Psoas muscle (tissue), 8 donors: ENCODE measurements at places on chromosomes 3 and 15. TPM values are rescaled to one million over a fixed set of nuclear protein-coding genes. Genes with fewer than 3 reads are reported as not detected.

DNA sequence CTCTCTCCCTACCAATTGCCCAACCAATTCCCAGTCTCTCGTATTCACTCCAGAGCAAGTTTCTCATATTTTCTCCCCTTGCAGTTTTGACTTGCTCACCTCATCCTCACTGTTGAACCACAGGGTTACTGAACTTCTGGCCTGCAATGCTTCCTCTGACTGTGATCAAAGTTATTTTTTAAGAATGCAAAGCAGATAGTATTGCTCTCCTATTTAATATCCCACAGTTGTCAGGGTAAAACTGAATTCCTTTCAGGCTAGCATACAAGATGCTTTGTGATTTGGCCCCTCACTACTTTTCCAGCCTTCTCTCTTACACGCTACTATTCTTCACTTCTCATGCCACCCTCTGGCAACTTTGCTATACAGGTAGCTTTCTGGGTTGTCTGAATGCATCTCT is 80.9 kb downstream of the LRRFIP2 start:
- no peak overlapping the region for H3K4me3 ChIP-seq
- H3K4me1 ChIP-seq = no peaks in the 10 kb centered on the region
- H3K27ac ChIP-seq = no peak overlapping the region
- H3K27me3 ChIP-seq = no peaks in the 10 kb centered on the region
- no peak for DNase-seq

GRCh38 chr15:99441871-99442251 is 123.9 kb upstream of the MEF2A start:
- peaks cover 41% of the 10 kb centered on the region for H3K4me1 ChIP-seq
- no peak for DNase-seq
- peak overlapping the region; percentile 72 for H3K27ac ChIP-seq
- no peaks in the 10 kb centered on the region for H3K36me3 ChIP-seq
- H3K27me3 ChIP-seq = no peaks in the 10 kb centered on the region

DNA sequence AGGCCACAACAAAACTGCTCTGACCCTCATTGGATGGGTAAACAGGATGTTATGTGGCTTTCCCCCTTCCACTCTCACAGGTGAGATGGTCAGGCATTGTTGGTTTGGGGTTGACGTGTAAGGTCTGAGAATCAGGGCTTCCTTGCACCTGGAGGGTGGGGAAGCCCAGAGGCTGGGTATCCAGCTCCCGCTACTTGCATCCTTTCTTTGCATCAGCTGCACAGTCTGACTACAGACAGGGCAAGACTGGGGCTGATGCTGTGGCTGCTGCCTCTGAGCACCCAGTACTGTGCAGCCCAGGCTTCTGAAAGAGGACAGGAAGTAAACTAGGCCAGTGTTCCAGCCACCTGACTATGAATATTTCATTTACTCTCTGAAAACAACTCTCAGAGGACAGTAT is 58.0 kb upstream of the ATP2B2 start:
- peaks cover 11% of the 10 kb centered on the region for H3K4me1 ChIP-seq
- H3K27ac ChIP-seq = no peak overlapping the region
- no peaks in the 10 kb centered on the region for H3K36me3 ChIP-seq
- no peak overlapping the region for H3K4me3 ChIP-seq
- H3K27me3 ChIP-seq = no peaks in the 10 kb centered on the region

DNA sequence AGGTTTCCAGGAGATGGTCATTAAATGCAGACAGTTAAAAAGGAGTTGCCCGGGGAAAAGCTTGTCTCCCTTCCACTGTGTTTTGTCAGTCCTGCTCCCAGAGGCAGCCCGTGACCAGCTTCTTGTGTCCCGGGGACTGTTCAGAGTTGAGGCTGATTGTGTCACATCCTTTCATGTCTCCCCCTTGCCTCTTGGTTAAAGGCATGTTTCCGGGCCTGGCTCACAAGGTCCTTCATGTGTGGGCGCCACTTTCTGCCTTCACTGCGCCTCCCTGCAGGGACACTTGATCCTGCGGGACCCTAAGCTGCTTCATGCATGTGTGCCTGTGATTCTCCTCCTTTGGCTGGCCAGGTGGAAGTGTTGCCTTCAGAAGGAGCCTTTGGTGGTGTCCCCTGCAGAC is 9.2 kb downstream of the CHCHD6 start:
- DNase-seq = no peak
- H3K4me1 ChIP-seq = no peaks in the 10 kb centered on the region
- H3K27me3 ChIP-seq = no peaks in the 10 kb centered on the region
- H3K27ac ChIP-seq = no peak overlapping the region
- no peak overlapping the region for H3K4me3 ChIP-seq

DNA sequence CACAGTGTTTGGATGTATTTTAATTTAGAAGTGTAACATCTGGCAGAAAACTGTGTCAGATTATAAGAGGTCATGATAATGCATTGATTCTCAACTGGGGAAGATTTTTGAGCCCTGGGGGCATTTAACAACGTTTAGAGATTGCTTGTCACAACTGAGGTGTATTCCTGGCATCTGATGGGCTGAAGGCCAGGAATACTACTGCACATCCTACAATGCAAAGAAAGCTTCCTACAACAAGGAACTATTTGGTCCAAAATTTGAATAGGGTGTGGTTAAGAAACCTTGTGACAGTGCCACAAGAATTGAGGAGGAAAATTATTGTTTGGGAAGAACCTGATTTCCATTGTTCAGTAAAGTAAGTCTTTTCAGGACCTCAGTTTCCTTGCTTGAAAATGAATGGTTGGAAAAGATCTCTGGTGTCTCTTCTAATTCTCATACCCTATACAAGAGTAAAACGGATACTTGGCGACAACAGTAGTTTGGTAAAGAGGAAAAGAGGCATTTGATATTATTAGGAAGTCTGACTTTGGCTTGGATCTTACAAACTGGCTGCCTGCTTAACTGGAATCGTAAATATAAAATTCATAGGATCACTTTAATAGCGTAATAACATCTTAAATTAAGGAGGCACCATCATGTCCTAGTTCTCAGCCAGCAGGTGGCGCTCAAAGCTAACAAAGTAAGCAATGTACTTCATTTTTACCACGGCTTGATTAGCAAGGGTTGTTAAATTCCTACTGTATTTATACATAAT is 4.3 kb downstream of the DAZL start:
- H3K27me3 ChIP-seq = no peaks in the 10 kb centered on the region
- no peaks in the 10 kb centered on the region for H3K36me3 ChIP-seq
- peak overlapping the region; percentile 19 for H3K4me3 ChIP-seq
- H3K4me1 ChIP-seq = peaks cover 4% of the 10 kb centered on the region
- DNase-seq = peak; percentile 73

GRCh38 chr3:125059488-125060245 is 3.9 kb upstream of the HEG1 start:
- no peaks in the 10 kb centered on the region for H3K36me3 ChIP-seq
- H3K27me3 ChIP-seq = no peaks in the 10 kb centered on the region
- H3K27ac ChIP-seq = no peak overlapping the region
- peaks cover 47% of the 10 kb centered on the region for H3K4me1 ChIP-seq

GRCh38 chr3:94234177-94234788 is 171.4 kb downstream of the NSUN3 start:
- no peaks in the 10 kb centered on the region for H3K27me3 ChIP-seq
- H3K27ac ChIP-seq = no peak overlapping the region
- no peaks in the 10 kb centered on the region for H3K4me1 ChIP-seq

DNA sequence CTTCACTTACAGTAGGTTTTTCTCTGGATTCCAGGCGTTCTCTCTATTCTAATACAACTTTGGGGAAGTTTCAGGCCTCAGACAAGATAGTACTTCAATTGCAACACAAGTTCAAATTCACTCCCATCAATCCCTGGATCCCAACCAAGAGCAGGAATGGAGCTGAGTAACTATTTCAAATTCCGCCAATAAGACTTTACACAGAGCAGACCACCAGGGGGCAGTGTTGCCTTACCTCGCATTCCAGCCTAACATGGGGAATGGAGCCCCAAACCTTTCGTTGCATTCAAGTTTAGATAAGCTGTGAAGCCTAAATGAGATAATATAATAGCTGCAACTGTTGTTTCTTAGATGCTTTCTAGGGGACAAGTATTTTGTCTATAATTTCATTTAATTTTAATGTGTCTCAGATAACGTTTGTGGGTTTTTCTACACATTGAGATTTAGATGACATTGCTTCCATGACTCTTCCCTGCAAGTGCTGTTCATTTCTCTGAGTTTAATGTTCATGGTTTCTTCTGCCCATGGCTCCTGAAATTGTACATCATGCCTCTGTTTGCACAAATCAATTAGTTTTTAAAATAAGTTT is 186.7 kb downstream of the NSUN3 start:
- no peaks in the 10 kb centered on the region for H3K27me3 ChIP-seq
- H3K4me3 ChIP-seq = no peak overlapping the region
- H3K27ac ChIP-seq = no peak overlapping the region
- H3K36me3 ChIP-seq = no peaks in the 10 kb centered on the region

DNA sequence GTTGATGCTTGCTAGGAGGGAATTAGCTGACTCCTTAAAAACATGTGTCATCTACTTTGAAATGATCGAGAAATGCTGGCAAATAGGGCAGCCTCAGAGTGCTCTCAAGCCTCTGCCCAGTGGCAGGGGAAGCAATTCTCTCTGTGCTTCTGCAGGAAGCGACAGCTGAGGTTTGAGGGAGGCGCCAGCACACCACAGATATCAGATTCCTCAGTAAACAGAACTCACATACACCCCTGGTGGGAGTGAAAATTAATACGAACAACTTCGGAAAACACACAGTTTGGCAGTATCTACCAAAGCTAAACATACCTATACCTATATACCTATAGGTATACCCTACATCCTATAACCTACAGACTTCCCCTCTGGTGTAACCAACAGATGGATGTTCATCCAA is 61.3 kb downstream of the NSMCE3 start:
- DNase-seq = no peak
- H3K27me3 ChIP-seq = peaks cover 6% of the 10 kb centered on the region
- H3K4me1 ChIP-seq = no peaks in the 10 kb centered on the region
- H3K27ac ChIP-seq = no peak overlapping the region

GRCh38 chr3:76923485-76923884 is 116.4 kb upstream of the ROBO2 start:
- no peak overlapping the region for H3K4me3 ChIP-seq
- no peak overlapping the region for H3K27ac ChIP-seq
- no peaks in the 10 kb centered on the region for H3K27me3 ChIP-seq
- no peak for DNase-seq
- H3K4me1 ChIP-seq = no peaks in the 10 kb centered on the region

DNA sequence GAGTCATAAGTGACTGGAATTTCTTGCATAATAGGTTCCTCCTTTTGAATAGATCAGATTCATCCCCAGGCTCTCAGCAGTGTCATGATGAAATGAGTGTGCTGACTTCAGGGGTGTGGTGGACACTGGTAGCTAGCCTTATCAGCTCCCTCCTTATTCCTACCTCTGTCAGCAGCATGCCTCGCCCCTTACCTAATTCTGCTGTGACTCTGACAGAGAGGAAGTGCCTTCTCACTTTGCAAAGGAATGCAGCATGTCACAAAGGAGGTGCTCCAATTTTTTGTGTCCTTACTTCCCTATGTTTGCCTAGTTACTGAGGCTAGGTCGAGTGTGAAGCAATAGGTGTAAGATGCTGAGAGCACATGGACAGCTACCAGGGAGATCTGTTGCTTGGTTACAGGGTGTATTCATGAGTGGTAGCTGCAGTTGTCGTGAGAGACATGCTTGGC is 90.6 kb downstream of the TNFAIP8L3 start:
- no peak for DNase-seq
- no peaks in the 10 kb centered on the region for H3K4me1 ChIP-seq
- no peaks in the 10 kb centered on the region for H3K27me3 ChIP-seq
- H3K27ac ChIP-seq = no peak overlapping the region

GRCh38 chr15:40088929-40089755 is 19.5 kb downstream of the BMF start:
- no peaks in the 10 kb centered on the region for H3K36me3 ChIP-seq
- no peaks in the 10 kb centered on the region for H3K27me3 ChIP-seq
- no peak overlapping the region for H3K4me3 ChIP-seq

DNA sequence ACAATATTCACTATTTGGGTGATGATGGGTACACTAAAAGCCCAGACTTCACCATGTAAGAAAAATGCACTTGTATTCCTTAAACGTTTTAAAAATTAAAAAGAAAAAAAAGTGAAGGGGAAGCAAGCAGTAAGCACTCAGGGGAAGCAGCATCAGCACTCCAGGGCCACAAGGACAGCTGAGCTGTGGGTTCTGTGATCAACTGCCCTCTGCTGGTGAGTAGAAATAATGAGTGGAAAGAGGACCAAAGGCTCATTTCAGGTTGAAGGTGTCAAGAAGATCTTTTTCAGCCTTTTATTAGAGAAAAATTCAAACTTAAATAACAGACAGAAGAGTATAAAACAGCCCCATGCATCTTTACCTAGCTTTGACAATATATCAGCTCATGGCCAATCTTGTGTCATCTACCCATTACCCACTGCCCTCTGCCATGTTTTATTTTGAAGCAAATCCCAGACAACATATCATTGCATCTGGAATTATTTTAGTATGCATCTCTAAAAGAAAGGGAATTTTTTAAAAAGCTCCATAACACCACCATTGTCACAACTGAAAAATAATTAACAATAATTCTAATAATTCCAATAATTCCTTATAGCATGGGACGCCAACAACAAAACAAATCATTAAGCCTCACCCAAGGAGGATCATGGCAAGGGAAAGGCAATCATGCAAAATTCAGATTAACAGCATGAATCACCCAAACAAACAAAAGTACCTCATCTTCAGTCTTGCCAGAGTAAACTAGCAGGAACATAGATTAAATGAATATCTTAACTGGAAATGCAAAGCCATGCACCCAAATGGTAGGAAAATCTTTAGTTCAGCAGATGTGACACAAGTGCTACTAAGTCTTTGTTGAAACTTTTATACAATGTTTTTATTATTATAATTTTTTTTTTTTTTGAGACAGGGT is 42.5 kb downstream of the TAMM41 start:
- no peak overlapping the region for H3K27ac ChIP-seq
- H3K4me3 ChIP-seq = no peak overlapping the region
- DNase-seq = peak; percentile 59
- no peaks in the 10 kb centered on the region for H3K4me1 ChIP-seq

DNA sequence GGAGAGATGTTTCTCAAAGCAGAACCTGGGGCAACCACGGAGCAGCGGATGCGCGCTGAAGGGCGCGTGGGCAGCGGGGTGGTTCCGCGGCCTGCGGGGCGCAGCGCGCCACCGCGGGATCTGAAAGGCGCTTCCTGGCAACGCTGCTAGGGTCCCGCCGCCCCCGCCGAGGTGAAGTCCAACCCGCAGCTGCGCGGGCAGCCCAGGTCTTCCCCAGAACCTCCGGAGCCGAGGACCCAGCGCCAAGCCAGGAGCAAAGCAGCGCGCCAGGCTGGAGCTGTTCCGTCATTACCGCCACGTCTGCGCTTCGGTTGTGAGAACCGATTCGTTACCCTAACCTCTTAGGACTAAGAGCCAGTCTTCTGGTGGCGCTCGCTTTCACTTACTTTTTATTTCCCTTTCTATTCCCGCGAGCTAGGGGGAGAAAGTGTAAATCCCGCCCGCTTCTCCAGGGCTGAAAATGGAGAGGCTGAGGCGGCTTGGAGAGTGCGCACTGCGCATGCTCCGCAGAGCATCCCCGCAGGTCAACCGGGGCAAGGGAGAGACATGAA is 3.2 kb upstream of the GABRG3 start:
- no peaks in the 10 kb centered on the region for H3K36me3 ChIP-seq
- H3K27ac ChIP-seq = no peak overlapping the region
- H3K4me3 ChIP-seq = no peak overlapping the region
- DNase-seq = no peak

GRCh38 chr3:126346466-126346865 is 10.7 kb downstream of the KLF15 start:
- H3K4me1 ChIP-seq = peaks cover 38% of the 10 kb centered on the region
- no peak overlapping the region for H3K4me3 ChIP-seq
- no peak overlapping the region for H3K27ac ChIP-seq
- H3K36me3 ChIP-seq = no peaks in the 10 kb centered on the region
- no peak for DNase-seq

SAMD7 gene
- total RNA-seq = not detected

UTS2B gene
- total RNA-seq = not detected

PRR20G gene
- total RNA-seq = not detected

HES1 gene
- total RNA-seq = 29.8 TPM

DNAH12 gene
- 0.04 TPM for total RNA-seq

GPX1 gene
- 100 TPM for total RNA-seq

DAPK2 gene
- total RNA-seq = 50.3 TPM

ZNF662 gene
- 1.7 TPM for total RNA-seq

SUMF1 gene
- total RNA-seq = 6.4 TPM

GOLGA6L26 gene
- total RNA-seq = not detected
